Stimulated activated CD8-positive, alpha-beta memory T cell treated with anti-CD3 and anti-CD28 coated beads, Interleukin-12 subunit alpha, Interleukin-12 subunit beta, amount 100 ng/mL, for 4 hours (primary cell): ENCODE measurements at places on chromosomes 1 and 21.

DNA sequence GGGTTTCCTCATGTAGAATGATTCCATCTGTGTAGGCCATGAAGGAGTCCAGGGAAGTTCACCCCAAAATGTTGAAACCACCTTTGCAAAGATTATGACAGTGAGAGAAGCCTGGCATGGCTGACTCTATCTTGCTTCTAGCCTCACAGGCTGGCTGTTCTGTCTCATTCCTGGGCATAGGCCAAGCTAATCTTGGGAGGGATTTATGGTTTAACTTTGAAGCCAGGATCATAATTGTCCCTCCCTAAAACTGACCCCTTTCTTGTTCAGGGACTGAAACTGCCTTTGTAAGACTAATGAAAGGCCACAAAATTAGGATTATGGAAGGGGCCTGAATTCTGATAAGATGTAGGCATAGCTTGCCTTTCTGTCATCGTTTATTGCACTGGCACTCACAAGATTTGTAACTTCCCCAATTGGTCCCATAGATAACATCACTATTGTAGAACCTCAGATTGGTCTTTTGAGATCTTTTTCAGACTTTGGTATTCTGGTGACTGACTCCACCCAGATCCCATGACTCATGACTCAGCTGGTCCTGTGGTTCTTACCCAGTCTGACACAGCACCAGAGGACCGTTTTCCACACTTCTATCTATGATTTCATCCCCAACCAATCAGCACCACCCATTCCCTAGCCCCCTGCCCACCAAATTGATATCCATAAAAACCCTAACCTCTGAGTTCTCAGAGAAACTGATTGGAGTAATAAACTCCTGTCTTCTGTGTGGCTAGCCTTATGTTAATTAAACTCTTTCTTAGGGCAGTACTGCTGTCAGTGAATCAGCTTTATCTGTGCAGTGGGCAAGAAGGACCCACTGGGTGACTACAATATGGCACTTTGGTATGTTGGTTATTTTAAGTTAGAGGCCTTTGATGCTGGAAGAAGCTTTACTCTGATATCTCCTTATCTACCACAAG, 13.6 kb upstream of the LAMTOR5 start:
- DNase-seq = no peak

DNA sequence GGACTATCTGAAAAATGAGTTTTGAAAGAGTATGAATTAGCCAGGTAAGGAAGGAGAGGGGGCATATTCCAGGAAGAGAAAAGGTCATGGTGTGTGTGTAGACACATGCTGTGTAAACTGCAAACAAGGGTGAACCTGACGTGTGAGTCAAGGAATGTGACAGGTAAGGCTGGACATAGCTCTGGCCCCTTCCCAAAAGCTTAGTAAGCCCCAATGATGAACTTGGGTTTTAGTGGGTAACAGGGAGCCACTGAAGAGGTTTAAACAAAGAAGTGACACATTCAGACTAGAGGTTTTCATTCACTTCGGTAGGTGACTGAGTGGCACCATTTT, 36.7 kb downstream of the EGLN1 start:
- no peak for DNase-seq

DNA sequence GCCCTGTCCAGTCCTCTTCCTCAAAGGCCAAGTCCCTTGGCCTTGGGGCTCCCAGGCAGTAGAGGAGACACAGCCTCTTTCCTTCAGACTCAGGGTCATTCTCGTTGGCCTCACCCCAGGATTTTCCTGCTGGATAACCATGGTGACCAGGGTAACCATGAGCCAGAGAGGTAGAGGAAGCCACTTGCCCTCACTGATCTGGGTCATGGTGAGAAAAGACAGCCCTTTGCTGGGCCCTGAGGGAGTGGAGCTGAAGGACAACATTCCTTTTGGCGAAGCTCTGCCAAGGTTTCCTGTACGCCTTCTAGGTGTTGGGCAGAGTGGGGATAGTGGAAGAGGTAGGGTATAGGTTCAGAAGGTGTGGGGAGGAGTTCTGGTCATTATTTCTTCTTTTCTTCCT, 53.1 kb upstream of the WNT4 start:
- DNase-seq = no peak

GRCh38 chr1:236659792-236660587, 26.3 kb upstream of the ACTN2 start:
- DNase-seq = no peak

- no peak for DNase-seq
Observed at GRCh38 chr1:40317394-40318074, 448 bp upstream of the COL9A2 start.

DNA sequence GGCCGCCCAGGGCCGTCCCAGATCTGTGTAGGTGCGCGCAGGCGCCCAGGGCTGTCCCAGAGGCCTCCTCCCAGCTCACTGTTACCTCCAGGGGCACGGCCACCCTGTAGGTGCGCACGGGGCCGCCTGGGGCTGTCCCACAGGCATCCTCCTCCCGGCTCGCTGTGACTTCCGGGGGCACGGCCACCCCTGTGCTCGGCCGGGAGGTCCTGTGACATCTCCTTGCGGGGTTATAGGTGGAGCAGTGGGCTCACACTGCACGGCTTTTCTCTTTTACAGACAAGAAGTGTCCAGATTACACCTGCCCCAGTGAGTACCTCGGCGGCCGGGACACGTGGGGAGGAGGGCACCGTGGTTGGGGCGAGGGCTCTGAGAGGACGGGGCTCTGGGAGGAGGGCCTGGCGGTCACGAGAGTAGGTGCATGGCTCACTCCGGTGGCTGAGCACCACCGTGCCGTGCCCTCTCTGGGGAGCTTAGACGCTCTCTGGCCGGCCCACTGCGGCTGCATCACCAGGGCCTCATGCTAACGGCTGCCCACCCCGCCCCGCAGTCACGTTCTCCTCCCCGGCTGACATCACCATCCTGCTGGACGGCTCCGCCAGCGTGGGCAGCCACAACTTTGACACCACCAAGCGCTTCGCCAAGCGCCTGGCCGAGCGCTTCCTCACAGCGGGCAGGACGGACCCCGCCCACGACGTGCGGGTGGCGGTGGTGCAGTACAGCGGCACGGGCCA, 21.4 kb downstream of the COL6A1 start:
- no peak for DNase-seq

- DNase-seq = no peak
Observed at GRCh38 chr1:24165500-24165899, 21.6 kb downstream of the IFNLR1 start.

DNA sequence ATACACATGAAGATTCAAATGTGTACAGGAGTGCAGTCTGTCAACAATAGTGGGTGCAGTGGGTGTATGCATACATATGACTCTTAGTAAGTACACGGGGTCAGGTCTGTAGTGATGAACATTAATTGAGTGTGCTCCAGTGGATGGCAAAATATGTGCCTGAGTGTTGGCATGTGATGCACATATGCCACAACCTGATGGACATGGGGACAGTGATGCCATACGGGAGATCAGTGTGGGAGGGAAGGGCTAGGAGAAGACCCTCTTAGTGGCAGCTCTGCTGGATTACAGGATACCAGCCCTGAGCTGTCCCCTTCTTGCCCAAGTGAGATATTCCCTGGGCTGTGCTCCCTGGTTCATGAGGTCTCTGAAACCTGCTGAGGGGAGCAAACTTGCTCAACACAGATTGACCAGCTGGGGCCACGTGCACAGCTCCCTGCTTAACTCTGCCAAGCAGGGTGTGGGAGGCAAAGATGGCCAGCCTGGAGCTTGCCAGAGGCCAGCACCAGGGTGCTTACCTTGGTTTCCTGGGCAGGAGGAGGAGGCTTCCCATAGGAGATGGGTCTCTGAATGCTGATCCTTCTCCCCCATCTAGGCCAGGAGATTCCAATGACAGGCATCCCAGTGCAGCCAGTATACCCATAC, 2.2 kb downstream of the SHISA4 start:
- no peak for DNase-seq

DNA sequence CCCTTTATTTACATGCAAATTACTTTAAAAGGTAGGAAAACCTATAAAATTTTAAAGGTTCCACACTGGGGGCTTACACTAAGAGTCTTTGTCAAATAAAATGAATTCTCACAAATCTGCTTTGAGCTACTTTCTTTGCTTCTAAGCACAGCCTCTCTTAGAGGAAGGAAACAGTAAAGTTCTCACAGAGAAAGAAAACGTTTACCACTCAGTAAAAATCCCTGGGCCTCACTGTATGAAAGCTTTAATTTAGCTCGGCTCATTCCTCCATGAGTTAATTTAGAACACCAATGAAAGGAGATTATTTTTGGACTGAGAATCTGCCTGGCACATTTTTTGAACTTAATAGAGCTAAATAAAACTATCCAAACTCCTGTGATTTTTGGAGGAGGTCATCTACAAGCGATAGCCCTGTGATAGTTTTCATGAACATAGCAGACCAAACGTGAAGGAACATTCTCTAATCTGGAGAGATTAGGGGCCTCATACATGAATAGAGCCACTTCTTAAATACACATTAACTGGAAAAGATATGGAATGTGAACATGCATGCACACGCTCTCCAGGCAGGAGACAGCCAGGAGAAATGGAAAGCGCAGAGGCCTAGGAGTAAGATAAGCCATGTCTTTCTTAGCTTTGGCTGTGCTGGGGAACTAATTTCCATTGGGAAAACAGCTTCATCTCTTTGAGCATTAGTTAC, 32.8 kb downstream of the PRRX1 start:
- DNase-seq = no peak

GRCh38 chr1:188423073-188423472, 1594.3 kb downstream of the PLA2G4A start:
- no peak for DNase-seq

DNA sequence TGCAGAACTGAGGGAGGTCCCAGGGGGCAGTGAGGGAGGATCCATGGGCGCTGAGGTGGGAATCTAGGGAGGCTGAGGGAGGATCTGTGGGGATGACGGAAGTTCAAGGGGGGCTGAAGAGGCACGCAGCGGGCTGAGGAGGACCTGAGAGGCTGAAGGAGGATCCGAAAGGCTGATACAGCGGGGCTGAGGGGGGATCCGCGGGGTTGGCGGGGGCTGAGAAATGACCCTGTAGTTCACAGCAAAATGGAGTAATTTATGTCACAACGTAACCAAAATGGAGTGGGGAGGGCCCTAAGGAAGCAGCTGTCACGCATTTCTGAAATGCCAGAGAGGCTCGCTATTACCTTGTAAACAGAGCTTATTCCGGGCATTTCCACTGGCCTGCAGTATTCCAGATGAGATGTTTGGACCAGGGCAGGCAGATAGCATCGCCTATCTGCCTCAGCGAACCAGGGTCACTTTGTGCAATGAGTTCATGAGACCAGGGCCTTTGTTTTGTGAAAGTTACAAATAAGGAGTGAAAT, 926 bp upstream of the MRPL55 start:
- DNase-seq = no peak

DNA sequence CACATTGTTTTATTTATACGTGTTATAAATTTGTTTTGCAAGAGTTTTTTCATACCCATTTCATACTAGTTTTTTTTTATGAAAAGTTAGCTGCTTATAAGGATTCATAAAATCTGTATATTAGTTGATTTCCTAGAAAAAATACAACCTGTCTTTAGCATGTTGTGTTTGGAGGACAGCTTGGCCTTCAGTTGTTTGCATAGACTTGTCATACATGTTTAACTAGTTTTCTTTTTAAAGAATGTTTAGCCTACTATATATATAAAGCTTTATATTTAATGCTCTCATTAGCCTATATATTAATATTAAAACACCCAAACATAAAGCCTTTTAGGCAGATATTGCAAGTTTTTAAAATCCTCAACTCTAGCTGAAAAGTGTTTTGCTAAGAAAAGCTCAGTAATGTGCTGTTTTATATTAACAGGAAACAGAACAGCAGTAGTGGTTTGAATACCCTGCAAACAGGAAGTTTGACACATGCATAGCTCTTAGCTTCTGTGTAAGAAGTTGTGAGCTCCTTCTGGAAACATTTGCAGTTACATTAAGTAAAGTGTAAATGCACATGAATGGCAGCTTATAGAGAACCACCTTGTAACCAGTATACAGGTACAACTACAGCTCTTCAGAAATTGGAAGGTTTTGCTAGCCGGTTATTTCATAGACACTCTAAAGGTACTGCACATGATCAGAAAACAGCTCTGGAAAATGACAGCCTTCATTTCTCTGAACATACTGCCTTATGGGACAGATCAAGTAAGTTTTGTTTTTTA, at the start of gene PRKACB:
Gene PRKACB, plus strand, starts transcription at position 476 of the 770 bp plus-strand sequence. Its CDS starts 91 bp downstream, at position 567.
- no peak for DNase-seq

- DNase-seq = no peak
Observed at GRCh38 chr1:61282387-61282786, 200.0 kb downstream of the NFIA start.

DNA sequence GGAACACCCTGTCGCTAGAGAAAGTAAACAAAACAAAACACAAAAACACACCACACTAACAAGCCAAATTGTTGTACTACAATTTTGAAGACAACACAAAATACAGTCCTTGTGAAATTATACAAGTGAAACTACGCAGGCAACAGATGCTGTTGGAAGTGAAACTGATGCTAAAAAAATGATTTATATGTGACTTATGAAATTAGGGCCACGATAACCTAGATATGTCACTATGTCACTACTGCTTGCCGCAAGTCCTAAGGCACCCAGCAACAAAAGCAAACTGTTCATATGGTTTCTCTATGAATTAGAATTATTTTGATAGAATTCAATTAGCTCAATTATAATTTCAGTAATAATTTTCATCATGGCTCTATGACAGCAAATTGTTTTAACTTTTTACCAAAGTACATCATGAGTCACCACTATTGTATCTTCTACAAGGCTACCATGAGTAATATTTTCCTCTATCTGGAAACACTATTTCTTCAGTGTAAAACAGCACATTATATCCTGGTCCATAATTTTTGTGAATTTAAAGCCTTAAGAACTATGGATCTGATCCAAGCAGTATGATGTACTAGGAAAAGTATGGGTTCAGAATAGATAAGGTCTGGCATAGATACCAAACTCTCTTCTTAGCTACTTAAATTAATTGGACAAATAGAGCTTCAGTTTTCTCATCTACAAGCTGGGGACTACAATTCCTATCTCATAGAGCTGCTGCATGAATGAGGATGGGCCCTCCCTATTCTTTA, 216.3 kb downstream of the COL11A1 start:
- no peak for DNase-seq

DNA sequence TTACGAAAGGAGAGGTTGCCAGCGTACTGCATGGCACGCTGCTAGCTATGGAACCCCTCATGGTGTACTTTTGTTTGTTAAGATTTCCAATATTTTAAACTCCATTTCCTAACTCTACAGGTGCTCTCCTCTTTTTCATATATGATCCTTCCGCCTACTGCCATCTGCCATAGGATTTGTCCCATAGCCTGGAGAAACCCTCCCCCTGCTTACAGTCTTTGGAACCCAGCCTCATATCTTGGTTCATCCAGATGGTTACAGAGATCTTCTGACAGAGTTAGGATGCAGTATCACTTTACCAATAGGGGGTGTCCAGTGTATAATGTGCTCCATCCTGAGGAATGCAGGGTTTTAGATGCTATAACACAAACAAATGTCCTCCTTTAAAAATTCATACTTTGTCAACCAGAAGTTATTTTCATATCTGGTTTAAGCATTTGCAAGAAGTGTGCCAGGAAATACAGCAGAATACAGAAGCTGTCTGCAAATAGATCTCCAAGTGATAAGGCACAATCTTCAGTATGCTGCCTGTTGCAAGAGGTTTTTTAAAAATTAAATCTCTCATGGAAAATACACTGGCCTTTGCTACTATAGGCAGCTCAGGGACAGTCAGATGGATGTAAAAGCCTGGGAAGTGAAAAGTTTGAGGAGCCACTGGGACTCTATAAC, 377.8 kb downstream of the KCNH1 start:
- DNase-seq = no peak
